Stimulated activated CD4-positive, alpha-beta T cell treated with anti-CD3 and anti-CD28 coated beads, Interleukin-1b, Interleukin-23, amount 100 ng/mL, for 1 hour (primary cell): ENCODE measurements at places on chromosomes 1 and 21.

GRCh38 chr1:21665711-21666575, 3.2 kb downstream of the RAP1GAP start:
- no peak for DNase-seq

DNA sequence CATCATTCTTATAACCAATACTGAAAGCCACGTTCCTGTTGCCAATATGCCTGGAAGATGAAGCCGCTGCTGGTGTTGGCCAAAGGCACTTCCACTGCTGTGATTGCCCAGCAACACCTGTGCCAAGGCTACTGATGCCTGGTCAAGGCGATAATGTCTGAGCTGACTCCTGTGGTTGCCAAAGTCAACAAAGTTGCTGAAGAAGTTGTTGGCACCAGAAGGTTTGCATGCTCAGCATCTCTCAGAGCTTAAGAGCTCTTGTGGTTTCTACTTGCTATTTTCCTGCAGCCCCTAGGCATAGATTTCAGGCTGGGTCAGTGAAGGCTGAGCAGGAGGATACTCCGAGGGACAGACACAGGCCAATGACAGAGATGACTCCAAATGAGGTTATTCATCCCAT, 63.4 kb upstream of the RAB3GAP2 start:
- DNase-seq: no peak

GRCh38 chr1:43634721-43635120, 15.2 kb upstream of the KDM4A start:
- no peak for DNase-seq

DNA sequence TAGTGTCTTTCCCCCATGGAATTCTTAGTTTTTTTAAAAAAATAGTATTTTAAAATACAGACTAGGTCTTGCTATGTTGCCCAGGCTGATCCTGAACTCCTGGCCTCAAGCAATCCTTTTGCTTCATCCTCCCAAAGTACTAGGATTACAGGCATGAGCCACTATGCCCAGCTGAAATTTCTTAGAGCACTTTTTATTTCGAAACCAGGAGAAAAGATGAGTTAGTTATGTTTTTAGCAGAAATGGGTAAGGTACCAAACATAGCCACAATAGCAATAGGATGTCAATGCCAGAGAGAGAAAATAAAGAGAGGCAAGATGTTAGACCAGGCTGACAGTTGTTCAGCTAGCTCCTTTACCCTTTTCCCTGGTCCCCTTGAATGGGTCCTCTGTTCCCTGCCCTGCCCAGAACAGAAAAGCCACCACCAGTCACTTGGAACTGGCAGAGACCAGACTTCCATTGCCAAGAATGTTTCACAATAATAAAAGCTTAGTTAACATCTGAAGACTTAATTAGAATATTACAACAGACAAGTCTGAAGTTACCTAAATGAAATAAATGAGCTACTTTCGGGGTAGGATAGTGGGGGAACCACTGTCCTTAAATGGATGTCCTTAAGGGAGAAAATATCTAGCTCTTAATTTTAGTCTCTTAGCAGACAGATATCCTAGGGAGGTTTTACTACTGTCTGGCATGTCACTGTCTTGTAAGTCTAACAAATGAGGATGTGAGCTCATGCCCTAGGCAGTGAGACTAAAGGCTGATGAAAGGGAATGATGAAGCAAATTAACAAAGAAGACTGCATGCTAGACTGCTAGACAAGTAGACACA, 54.3 kb downstream of the ABL2 start:
- DNase-seq: no peak

GRCh38 chr1:27225621-27226020, 8.8 kb upstream of the WDTC1 start:
- DNase-seq: no peak

GRCh38 chr21:36381841-36382589, 3.2 kb upstream of the CHAF1B start:
- DNase-seq: no peak
